Substantia nigra (tissue), 51 donors: ENCODE measurements at places on chromosomes 3 and 15.

DNA sequence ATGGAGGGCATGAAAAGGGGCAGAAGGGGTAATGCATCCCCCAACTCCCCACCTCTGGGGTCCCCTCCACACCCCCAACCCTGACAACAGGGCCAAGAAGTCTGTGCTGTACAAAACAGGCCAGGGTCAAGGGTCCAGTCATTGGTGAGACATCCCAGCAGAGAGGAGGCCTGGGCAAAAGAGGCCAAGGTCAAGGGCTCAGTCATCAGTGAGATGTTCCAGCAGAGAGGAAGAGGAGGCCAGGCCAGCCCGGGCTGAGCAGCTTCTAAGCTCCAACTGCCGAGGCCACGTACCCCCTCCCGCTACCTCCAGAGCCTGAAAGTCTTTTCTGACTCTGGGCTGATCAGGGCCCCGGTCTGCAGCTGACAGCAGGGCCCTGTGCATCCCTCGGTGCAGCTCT is 52.4 kb downstream of the LHFPL4 start:
- no peak for DNase-seq

GRCh38 chr3:71183549-71183948 is 400.0 kb downstream of the FOXP1 start:
- DNase-seq = no peak

DNA sequence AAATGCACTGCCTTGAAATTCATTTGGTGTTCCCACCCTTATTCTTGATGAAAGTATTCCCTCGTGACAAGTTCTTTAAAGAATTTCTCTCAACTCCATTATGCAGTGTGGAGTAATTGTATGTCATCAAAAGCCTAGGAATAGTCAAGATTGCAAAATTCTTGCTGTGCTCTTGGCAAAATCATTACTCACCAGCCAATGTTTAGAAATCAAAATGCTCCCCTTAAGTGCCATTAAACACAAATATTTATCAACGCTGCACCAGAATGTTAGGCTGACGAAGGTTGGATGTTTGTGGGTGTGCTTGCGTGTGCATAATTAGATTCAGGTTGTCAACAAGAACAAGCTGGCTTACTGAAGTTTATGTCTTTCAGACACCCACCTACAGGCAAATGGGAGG is 40.5 kb downstream of the SST start:
- DNase-seq = no peak

GRCh38 chr3:137766876-137767537 is 2.9 kb downstream of the SOX14 start:
- DNase-seq = no peak

- no peak for DNase-seq
Measured at GRCh38 chr15:101173233-101174119, 78.4 kb downstream of the CHSY1 start.

- no peak for DNase-seq
Measured at GRCh38 chr3:147415874-147416273, 6.7 kb downstream of the ZIC1 start.

GRCh38 chr15:97446138-97446537 is 514.4 kb upstream of the ARRDC4 start:
- DNase-seq = no peak

GRCh38 chr15:94745371-94745770 is 514.0 kb downstream of the MCTP2 start:
- DNase-seq = no peak

GRCh38 chr3:9552252-9552999 is 1.2 kb downstream of the LHFPL4 start:
- no peak for DNase-seq

DNA sequence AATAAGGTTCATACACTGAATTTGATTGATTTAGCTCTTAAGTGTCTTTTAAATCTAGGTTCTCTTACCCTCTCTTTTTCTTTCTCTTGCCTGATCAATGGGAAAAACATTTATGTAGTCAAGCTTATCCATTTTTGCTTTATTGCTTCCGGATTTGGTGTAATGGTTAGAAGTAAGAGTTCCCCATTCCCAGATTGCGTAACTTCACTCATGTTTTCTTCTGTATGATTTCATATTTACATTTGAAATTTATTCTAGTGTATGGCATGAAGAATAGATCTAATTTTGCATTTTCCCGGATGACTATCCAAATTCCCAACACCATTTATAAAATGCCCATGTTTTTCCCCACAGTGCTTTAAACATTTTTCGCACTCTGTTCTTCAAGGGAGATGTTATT is 27.9 kb upstream of the SV2B start:
- DNase-seq = no peak

GRCh38 chr3:170835336-170835735 is 34.7 kb downstream of the RPL22L1 start:
- DNase-seq = no peak

- DNase-seq = no peak
Measured at GRCh38 chr3:172364374-172365027, 83.8 kb downstream of the GHSR start.

DNA sequence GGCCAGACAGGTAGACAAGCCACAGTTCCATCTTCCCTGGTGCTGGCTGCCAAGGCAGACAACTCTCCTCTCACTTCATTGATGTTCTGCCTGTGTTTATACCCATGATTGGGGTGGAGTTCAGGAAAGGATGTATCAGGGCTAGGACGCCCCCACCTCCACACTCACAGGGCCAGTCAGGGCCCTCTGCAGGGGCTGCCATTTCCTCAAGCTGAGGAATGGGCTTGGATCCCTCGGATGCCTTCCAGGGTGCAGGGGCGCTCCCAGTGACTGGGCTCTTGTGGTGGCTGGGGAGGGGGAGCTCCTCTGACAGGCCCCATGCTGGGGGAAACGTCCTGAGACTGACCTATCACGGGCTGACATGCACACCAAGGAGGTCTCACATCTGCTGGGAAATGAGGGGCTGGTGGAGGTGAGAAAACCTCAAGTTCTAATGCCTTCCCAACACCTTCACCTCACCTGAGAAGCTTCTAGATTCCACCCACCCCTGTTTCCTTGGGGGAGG is 31.4 kb downstream of the SEMA7A start:
- no peak for DNase-seq

DNA sequence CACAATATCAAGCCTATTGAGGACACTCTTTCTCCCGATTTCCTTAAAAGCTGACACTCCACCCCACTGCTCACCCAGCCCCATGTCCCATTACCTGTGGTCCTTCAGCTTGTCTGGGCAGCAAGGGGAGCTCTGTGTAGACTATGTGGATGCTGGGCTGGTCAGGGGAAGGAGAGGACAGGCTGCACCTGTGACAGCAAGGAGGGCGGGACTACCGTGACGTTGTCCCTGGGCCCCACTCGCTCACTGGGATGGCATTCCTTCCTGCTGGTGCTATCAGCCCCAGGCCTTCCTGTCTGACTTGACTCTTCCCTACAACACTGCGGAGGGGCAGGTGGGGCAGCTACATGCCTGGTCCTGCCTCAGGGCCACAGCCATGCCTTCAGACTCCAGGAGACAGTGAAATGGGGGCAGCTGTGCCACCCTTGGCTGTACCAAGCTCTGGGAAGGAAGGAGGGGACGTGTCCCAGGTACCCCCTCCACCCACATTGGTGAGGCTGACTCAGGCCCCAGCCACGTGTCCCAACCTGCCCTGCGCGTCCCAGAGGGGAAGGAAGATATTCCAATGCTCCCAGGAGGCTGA is at the start of gene TMEM40:
TSS of gene TMEM40 (minus strand) at position 163 of the 583 bp plus-strand sequence. CDS start 9,427 bp downstream, outside the sequence.
- DNase-seq = no peak

DNA sequence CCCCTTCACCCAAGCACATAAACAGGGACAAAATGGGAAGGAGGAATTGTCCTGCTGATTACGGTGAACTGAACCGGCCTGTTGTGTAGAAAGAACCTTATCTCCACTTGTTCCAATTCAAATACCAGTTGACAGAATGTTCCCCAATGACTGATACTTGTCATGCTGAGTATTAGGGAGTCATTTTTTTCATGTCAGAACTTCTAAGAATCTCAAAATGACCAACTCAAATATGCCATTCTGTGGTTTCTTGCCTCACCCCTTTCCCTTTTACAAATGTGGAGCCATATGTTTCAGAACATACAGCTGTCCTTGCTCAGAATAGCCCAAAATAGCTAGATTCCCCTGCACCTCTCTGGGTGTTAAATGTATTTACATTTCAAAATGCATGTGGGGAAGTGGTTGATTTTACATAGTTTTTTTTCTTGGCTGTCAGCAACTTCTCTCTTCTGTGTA is 405.9 kb upstream of the TBL1XR1 start:
- DNase-seq = no peak

GRCh38 chr3:182121401-182121800 is 409.7 kb downstream of the SOX2 start:
- no peak for DNase-seq

DNA sequence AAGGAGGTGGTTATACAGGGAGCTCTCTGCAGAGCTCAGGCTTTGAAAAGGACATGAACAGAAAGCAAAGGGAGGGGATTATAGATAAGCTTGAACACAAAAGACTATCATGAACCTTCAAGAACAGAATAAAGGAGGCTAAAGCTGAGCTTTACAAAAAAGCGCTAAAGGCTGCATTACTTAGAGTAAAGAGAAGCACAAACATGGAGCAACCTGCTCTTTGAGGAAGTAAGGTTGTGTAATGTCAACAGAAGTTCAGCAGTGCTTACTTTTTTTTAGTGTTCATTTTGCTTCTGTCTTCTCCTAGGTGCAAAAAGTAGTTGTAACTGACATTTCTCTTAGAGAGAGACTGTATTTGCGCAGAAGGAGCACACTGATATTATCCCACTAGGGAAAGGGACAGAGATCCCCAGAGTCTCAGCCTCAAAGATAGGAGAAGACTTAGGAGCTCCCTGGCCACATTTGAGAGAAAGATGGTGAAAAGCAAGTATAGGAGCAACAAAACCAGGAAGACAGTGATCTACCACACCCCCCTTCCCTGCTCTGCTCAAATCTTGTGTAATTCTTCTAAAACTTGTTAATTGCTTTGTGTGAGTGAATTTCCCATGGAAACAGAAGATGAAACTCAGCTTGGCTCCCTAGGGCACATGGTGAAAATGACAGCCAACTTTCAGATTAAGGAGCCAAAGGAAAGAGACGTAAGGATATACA is 54.7 kb downstream of the QTRT2 start:
- no peak for DNase-seq

GRCh38 chr3:7204848-7205156 is 343.9 kb downstream of the GRM7 start:
- no peak for DNase-seq

DNA sequence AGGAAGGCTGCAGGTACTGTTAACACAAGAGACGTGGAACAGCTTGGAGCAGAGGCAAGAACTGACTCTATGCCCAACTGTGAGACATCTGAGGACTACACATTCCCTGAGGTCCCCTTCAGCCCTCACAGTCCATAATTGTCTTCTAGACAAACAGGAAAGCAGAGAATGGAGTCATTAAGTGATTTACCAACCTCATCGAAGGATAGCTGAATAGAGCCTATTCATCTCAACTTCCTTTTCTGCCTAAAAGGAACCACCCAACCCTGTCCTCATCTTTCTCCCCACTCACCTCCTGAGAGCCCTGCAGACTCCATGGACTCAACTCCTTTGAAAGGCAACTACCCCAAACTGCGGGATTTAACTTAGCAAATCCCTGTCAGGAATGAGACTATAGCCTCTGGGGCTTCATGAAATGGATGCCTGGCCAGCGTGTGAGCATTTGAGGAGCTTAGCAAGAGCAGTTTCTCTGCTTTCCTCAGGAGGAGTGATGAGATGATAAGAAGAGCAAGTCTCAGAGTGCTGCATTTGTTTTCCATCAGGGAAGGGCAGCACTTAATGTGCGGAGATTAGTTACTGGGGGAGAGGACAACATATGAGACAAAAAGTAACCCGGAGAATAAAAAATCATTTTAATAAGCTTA is 61.5 kb upstream of the FILIP1L start:
- DNase-seq = no peak

- DNase-seq = no peak
Measured at GRCh38 chr15:36208868-36209582, 370.4 kb upstream of the CDIN1 start.

GRCh38 chr3:143252931-143253330 is 133.4 kb downstream of the CHST2 start:
- no peak for DNase-seq

- DNase-seq = no peak
Measured at GRCh38 chr3:4271834-4272233, 31.3 kb upstream of the SETMAR start.

- DNase-seq = no peak
Measured at GRCh38 chr15:28919679-28920655, 34.2 kb downstream of the APBA2 start.

GRCh38 chr3:65788461-65788860 is 250.3 kb downstream of the MAGI1 start:
- no peak for DNase-seq

DNA sequence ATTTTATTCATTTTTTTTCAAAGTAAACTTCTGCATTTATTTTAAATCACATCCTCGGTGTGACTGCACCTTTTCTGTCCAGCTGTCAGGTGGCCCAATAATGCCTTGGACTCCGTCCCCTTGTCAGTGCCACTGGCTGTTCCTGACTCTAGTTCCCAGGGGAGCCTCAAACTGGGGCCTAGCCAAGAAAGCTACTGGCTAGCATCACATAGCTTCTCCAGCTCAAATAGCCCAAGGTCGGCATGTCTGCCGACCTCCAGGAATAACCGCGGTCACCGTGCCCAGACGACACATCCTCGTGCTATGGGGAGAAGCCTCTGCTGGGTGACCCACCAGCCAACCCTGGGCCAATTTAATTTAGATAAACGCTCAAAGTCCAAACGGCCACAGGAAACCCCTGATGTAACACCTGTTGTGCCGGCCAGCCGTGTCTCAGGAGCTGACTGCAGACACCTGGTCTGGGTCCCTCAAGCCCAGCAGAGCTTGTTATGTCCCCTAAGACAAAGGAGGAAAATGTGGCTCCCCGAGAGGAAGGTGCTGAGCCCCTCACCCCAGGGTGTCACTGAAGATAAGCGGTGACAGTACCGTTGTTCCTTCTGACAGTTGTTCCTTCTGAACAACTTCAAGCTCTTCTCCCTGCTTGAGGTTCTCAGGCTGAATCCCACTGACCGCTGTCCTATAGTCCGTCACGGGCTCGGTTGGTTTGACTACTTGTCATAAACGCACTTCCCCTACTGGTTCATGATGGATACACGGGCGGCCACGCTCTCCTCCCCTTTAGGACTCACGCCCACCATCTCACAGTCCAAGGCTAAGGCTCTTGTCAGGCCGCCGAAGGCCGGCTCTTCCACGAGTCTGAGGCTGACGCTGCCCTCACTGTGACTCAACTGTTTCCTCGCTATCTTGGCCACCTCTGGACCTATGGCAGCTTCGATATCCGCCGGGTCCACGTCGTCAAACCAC is 126.2 kb downstream of the KLF13 start:
- no peak for DNase-seq

DNA sequence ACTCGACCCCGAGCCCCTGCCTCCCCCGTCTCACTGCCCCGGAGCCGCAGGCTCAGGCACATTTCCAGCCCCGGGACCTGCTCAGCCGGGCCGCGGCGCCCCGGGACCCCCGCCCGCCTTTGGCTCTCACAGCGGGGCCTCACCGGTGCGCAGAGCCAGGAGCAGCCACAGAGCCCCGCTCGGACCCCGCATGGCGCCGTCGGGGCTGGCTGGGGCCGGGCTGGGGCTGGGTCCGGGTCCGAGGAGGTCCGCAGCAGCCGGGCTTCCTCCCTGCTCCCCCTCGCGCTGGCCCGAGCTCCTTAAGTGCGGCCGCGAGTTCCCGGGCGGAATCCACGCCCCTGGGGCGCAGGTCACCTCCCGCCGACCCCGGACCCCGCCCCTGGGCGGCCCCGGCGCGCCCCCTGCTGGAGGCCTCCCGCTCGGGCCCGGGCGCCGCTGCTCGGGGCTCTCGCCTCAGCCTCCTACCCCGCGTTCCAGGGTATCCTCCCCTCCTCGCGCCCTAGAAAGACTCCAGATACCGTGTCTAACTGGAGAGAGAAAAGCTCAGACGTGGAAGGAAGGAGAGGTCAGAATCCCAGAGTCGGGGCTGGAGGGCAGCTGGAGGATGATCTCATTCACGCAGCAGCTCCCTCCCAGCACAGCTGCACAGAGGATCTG is at the start of gene MELTF:
TSS of gene MELTF (minus strand) at position 307 of the 657 bp plus-strand sequence. CDS start at position 192, 115 bp downstream.
- DNase-seq = no peak

GRCh38 chr3:117045143-117045542 is 335.6 kb downstream of the TUSC7 start:
- DNase-seq = no peak
